ENCODE measurements at places on chromosomes 16 and 17.

- no peak for DNase-seq
These were observed 57.9 kb upstream of the C17orf78 start for GRCh38 chr17:37317867-37318266.

- DNase-seq: peak; percentile 87
These were observed 44.9 kb downstream of the OTOA start for GRCh38 chr16:21708533-21709115.

DNA sequence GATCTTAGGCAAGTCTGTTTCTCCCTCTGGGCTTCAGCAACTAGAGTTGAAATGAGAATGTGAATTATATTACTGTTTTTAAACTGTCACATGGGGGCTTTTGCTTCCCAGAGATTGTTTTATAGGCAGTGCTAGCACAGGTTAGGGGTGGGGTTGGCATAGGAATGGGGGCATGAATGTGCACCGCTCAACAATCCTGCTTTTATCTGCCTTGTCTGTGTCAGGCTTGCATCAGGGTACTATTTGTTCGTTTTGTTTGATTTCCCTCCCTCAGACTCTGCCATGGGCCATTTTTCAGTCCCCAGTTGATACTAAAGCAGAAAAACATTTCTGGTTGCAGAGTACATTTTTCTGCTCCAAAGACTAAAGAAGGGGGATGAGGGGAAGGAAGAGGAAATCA is 34.6 kb upstream of the IRX6 start:
- no peak for DNase-seq

- DNase-seq: no peak
These were observed 9.5 kb upstream of the GJD3 start for GRCh38 chr17:40373999-40374398.

DNA sequence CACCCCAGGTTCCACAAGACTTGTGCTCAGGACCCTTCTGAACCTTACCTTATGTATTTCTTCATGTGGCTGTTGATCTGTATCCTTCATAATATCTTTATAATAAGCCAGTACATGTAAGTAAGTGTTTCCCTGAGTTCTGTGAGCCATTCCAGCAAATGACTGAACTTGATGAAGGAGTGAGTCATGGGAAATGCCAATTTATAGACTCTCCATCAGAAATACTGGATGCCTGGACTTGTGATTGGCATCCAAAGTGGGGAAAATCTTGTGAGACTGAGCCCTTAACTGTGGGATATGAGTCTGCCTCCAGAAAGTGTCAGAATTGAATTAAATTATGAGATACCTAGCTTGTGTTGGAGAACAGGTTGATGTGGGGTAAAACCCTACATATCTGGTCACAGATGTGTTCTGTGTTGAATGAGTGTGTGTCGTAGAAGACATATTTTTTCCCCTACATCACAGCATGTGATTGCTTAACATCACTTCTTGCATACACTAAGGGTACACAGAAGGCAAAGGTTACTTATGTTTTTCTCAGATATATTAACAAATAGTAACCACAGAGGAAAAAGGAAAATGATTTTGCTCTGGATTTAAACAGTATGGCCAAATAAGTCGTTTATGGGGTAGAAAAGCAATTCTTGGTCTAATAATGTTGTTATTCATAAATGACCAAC is 70.2 kb upstream of the NETO2 start:
- DNase-seq: no peak

DNA sequence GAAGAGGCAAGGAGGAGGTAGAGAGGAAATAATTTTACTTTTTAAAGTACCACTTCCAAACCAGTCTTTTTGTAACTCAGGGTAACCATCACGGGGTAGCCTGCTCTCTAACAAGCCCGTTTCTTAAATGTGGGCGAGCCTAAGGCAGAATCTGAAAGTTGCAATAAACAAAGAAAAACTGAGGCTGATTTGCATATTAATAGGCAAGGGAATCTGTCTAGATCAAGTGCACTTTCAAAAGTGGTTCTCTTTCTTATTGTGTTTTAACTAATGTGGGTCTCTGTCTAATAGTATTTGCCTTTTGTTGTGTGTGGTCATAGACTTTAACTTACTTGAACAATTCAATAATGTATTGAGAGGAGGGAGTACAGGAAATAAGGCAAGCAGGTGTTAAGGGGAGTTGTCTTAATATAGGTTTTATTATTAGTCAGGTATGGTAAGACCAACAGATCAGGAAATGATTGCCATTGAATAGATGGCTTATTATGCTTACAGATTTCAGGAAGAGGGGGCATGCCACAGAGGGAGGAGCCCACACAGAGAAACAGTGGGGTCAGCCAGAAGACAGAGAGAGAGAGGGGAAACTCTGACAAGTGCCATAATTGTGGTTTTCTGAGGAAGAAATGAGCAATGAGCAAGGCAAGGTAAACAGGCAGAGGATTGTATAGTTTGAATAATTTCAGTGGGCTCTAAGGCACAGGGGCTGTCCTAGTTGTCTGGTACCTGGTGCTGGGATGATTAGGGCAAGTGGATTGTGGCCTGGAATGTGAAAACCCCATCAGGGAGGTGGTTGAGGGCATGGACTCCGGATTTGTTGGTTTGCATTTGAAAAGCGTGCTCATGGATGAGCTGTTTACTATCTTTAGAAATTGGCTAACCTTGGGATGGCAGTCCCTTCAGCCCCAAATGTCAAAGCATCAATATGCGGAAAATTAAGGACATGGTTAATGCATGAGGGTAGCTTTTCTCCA is 237.2 kb downstream of the TOX3 start:
- DNase-seq: no peak

- peak; percentile 8 for DNase-seq
These were observed 471.6 kb downstream of the SOX9 start for GRCh38 chr17:72592242-72592966.

- no peak for DNase-seq
These were observed 53.4 kb downstream of the EMP2 start for GRCh38 chr16:10526962-10527361.

DNA sequence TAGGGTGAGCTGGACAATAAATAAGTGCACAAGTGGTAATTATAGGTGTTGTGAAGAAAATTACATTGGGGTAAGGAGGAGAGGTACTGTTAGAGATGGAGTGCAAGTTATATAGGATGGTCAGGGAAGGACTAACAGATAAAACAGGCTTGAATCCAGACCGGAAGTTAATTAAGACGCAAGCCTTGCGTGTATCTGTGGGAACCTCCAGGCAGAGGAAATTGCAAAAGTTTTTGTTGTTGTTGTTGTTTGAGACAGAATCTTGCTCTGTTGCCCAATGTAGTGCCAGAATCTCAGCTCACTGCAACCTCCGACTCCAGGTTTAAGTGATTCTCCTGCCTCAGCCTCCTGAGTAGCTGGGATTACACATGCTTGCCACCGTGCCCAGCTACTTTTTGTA is 2.4 kb upstream of the ZNF18 start:
- no peak for DNase-seq

GRCh38 chr16:68356919-68357286 is 46.1 kb downstream of the PRMT7 start:
- DNase-seq: no peak

- no peak for DNase-seq
These were observed 333.1 kb downstream of the FOXL1 start for GRCh38 chr16:86911437-86911958.

DNA sequence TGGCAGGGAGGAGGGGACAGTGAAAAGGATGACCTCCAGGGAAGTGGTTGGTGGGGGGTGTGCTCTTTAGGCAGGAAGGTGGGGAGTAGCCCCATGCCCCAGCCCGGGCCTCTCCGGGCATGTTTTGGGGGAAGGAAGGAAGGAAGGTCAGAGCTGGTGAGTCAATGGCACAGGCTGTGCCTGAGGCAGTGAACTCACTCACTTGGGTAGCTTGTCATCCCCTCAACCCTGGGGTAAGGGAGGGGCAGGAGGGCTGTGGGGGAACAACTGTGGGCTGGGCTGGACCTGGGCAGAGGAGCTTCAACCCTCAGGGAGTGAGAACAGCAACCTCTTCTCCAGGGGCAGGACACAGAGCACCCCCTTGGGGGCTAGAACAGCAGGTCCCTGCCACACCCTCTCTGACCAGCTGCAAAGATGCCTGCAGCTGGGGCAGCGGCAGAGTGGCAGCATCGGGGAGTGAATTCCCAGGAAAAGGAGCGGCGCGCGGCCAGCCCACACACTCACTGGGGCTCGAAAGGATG is 6.3 kb downstream of the CSF3 start:
- DNase-seq: no peak

- no peak for DNase-seq
These were observed at the start of gene SLC6A2 for GRCh38 chr16:55655897-55656681. SLC6A2 (plus strand) TSS chr16:55655988; CDS start chr16:55656695, 707 bp downstream.

DNA sequence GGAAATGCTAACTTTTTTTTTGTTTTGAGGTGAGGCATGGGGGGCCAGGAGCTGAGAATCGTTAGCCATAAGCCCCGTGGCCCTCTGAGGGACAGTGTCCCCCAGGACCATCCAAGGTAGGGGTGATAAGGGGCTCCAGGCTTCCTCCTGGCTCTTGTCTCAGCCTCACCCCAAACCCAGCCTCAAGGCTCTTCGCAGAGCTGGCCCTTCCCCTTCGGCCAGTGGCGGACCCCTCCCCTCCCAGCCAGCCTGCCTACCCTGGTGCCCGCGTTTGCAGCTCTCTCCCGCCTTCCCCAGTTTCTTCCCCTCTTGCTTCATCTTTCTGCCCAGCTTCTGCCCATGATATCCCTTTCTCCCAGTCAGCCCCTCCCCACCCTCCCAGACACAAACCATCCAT is 22.7 kb upstream of the ATP2A3 start:
- no peak for DNase-seq

- no peak for DNase-seq
These were observed 8.6 kb upstream of the ENPP7 start for GRCh38 chr17:79721993-79722671.

DNA sequence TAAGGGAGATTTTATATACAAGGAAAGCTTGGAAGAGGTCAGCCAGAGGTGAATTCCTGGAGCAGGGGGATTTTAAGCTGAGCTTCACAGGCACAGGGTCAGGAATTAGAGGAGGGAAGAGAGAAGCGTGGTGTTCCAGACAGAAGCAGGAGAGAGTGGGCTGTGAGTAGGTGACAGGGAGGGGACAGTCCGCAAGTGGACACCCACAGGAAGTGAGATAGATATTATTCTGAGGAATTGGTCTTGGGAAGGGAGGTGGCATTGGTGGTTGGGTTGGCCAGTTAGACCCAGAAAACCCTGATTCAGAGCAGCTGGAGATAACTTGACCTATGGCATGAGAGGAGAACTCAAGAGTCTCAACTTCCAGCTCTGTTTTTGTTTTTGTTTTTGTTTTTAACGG is 14.7 kb downstream of the PHB1 start:
- no peak for DNase-seq

DNA sequence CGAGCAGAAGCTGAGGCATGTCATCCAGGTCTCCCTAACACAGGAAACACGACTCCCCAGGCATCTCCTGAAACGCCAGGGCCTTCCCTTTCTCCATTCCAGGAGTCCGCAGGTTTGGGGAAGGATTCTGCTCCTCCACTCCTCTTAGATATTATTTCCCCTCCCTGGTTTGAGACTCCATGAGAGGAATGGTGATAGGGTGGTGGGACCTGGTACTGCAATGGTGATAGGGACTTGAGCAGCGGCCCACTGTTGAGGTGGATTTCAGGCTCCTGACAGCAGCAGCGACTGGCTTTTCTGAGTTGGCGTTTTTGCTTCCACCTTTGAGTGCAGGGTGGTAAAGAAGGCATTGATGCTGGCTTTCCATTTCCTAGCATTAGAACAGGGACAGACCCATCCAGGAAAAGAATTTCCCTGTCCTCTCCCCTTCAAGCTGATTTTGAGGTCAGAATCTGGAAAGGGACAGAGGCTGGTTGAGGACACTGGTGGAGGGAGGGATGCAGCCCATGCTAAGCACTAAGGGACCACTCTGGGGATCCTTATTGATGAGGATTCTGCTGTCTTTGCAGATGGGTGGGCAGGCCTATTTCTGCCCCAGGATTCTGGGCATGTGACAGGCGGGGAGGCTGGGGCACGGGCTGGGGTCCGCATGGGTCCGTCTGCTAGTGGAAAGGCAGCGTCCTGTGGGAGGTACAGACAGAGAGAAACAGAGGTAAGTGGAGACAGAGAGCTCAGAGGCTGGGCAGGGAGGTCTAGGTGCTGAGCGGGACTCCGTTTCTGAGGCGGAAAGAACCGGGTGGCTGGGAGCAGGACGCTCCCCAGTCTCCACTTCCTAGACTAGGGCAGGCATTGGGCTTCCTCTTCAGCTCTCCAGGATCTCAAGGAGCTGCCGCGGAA is 1.3 kb upstream of the TBX4 start:
- no peak for DNase-seq

DNA sequence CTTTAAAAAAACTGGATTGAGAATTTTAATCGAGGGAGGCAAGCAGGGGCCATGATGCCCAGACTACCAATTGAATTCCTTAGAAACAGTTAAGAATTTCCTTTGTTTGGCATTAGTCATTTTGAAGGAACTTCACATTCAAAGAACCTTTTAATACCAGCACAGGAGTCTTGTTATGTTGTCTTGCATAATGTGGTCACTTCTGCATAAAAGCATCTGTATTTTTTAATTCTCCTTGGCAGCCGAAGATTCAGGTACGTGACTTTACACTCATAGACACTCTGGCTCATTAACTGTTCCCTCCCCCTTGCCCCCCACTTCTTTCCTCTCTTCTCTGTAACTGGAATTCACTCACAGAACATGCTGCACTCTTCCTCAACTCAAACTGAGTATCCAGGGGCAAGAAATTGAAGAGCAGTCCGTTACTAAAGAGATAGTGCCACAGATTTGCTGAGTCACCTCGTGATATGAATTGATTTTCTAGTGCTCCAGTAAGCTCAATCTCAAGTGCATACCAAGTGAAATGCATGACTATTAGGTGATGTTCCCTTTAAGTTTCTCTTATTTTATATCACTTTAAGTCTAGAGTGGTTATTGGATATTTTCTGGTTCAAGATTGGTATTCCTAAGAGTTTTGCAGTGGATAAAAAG is 572.2 kb upstream of the SOX9 start:
- no peak for DNase-seq

DNA sequence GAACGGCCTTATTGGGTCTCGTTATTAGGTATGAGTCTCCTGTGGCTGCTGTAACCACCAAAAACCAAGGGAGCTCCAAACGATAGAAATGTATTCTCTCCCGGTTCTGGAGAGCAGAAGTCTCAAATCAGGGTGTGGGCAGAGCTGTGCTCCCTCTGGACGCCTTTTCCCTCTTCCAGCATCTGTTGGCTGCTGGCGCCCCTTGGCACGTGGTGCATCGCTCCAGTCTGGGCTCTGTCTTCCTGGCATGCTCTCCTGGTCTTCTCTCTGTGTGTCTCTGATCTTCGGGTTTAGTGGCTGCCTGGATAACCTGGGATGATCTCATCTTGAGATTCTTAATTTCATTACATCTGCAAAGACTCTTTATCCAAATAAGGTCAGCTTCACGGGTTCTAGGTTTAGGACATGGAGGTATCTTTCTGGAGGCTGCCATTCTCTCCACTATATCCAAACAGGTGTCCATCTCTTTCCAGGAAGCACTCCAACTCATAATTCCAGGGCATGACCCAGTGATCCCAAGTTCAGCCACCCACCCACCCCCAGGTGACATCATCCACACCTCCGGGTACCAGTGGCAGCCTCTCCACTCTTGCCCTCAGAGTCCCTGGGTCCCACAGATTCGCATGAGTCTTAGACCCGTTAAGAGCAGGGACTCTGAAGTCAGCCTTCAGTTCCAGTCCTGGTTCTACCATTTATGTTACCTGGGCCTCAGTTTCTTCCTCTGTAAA is 145.5 kb upstream of the FOXF1 start:
- DNase-seq: no peak

Measured in B cell (primary cell).